Astrocyte (in vitro differentiated cells and primary cell): ENCODE measurements at places on chromosomes 7 and 10. TPM values are rescaled to one million over a fixed set of nuclear protein-coding genes. Genes with fewer than 3 reads are reported as not detected.

Gene PDZD7
- 2.2 and 4.5 TPM in 2 replicates for total RNA-seq

DNA sequence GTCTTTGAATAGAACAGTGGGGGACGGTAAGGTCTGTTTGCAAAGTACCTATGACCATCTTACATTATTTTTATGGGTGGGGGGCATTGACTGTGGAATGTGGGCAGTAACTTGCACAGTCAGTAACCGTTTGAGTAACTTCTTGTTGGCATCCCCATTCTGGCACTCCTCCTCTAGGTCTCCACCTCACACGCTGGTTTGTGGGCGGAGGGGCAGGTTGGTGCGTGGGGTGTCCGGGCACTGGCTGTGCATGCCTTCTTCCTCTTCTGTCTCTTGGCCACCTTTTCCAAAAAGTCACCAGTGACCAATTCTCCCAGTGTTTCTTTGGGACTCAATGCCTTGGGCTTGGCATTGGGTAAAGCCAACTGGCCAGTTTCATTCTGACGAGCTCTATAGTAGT is 43.6 kb downstream of the DNAJB6 start:
- DNase-seq: no peak

GRCh38 chr10:3415038-3415736 is 242.6 kb upstream of the PITRM1 start:
- DNase-seq: no peak

- no peak for DNase-seq
Measured at GRCh38 chr10:6120691-6121090, 31.9 kb downstream of the RBM17 start.

GRCh38 chr7:43791665-43792064 is 33.2 kb downstream of the BLVRA start:
- DNase-seq: no peak

GRCh38 chr7:107966711-107967110 is 36.2 kb downstream of the LAMB1 start:
- DNase-seq: peak; percentile 94

DNA sequence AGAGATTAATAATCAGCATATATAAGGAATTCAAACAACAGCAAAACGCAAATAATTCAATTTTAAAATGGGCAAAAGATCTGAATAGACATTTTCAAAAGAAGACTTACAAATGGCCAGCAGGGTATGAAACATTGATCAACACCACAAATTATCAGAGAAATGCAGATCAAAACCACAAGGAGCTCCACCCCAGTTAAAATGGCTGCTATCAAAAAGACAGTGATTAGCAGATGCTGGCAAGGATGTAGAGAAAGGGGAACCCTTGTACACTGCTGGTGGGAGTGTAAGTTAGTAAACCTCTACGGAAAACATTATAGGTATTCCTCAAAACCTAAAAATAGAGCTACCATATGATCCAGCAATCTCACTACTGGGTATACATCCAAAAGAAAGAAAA is 128.0 kb upstream of the CACUL1 start:
- DNase-seq: no peak

- no peak for DNase-seq
Measured at GRCh38 chr7:32070406-32071360, at the start of gene PDE1C. PDE1C (minus strand) TSS chr7:32070407.
